ENCODE measurements at places on chromosomes 11 and 22.
A peak's percentile ranks its signal among the peaks of the same experiment; 100 is the strongest.

GRCh38 chr22:47678048-47678447 is 915.6 kb downstream of the TBC1D22A start:
- DNase-seq: no peak

- DNase-seq: no peak
These were observed 4.9 kb downstream of the DAGLA start for GRCh38 chr11:61684870-61685616.

- no peak for DNase-seq
These were observed 15.3 kb upstream of the OR10D3 start for GRCh38 chr11:124167826-124168231.

DNA sequence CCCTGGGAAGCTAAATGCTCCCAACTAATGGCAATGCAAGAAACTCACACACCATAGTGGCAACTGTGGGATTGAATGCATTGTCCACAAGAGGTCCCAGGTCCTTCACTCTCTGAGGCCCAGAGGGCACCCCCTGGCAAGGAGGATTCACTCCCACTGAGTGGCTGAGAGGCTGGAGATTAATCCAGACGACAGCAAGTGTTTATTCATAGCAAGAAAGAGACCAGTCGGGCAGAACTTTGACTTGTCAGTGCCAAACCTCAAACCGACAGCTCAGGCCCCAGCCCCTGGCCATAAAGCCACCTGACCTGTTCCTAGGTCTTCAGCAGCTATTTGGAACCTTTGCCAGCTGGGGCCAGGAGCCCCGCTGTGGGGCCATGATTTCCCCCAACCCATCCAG is 54.5 kb upstream of the MPEG1 start:
- no peak for DNase-seq

DNA sequence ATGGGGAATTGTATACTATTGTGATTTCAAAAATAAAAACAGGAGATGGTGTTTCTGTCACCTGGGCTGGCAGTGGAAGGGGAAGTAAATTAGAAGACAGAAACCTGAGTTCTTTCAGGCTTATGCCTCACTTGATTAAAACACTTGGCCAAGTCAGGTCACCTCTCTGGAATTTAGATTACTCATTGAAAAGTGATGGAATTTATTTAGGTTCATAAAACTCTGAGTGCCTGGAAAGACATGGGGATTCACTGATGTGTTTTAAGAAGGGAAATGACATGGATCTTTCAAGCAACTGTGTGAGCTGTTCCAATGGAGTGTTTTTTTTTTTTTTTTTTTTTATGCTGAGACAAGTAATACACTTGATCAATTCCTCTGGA is 400.1 kb downstream of the TMEM135 start:
- DNase-seq: no peak

- no peak for DNase-seq
These were observed 11.0 kb downstream of the TEAD1 start for GRCh38 chr11:12685229-12685628.

GRCh38 chr11:11291041-11292015 is 61.7 kb downstream of the CSNK2A3 start:
- DNase-seq: no peak

GRCh38 chr22:44597616-44598015 is 99.6 kb upstream of the RTL6 start:
- no peak for DNase-seq

DNA sequence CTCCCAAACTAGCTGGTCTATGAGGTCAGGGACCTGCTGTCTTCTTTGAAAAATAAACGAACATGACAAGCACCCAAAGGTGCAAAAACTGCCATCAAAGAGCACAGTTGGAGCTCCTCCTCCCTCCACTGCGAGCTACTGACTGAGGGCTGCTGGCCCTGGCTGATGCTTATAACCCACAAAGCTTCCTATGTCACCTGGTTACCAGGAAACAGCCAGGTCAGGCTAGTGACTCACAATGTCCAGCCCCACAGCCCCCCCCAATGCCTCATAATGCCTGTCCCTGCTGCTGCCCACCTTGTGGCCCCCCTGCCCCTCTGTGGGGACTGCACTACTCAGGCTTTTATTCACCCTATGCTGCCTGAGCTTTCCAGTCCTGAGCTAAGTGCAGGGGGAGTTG is at the start of gene DRICH1:
DRICH1 (minus strand) TSS at position 144 of the 400 bp plus-strand sequence. CDS start 298 bp downstream, outside the sequence.
- no peak for DNase-seq

DNA sequence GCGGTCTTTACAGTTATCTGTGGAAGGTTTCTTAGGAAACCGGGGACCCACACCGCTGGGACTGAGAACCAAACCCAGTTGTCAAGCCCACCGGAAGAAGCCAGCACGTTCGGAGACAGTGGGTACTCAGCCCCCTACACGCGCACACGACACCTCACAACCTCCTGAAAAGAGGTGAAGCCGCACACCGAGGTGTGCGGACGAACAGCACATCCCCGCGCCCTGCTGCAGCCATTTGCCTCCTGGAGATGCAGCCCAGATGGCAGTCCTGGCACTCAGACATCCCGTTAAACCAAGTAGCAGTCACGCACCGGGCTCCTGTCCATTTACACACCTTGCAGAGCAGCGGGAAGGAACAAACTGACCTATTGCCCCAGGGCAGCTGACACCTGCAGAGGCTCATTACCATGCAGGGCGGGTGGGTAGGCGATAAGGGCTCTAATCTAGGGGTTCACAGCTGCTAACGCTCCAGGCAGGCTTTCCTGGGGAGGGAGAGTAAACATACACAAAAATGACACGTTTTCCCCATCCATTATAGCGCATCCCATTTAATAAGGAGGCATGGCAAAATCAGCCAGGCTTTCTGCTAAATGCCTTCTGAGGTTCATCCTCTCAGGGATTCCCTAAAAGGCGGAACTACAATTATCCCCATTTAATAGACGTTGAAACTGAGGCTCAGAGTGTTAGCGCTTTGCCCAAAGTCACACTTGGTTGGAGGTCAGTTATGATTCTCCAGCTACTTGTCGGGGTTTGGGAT is 864 bp upstream of the EHBP1L1 start:
- no peak for DNase-seq

DNA sequence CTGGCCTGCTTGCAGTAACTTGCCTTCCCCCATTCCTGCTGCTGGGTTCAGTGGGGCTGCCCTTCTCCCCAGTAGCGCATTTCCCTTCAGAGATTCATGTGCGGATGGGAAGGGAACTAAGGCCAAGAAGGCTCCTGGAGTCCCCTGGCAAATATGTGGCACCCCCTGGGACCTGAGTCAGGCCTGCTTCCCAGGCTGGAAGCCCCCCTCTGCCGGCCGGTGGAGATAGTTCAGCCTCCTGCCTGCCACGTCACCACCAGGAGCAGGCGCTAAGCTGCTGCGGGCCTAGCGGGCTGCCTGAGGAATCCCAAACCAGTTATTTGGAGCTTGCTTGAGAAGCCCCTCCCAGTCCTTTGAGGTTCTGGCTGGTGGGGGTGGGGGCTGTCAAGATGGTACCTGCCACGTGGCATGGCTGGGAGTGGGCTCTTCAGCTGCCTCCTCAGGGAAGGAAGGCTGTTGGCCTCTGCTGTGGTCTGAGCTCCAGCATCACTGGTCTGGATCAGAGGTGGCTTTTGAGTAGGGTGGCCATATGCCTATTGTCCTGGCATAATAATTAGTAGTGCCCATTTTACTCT is 2.0 kb downstream of the SERPINH1 start:
- no peak for DNase-seq

DNA sequence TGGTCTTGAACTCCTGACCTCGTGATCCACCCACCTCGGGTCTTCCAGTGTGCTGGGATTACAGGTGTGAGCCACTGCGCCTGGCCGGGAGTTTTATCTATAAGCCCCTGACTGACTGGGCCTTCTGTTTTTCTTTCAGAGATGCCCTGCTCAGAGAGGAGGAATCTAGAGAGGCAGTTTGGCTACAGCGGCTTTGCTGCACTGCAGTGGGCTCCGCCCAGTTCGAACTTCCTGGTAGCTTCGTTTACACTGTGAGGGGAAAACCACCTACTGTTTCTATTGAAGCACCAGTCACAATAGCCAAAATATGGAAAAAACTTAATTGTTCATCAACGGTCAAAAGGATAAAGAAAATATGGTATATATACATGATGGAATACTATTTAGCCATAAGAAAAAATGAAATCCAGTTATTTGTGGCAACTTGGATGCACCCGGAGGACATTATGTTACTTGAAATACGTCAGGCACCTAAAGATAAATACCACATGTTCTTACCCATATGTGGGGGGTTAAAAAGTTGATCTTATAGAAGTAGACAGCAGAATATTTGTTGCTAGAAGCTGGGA is 31.9 kb upstream of the FAM181B start:
- no peak for DNase-seq

- no peak for DNase-seq
These were observed 65.7 kb upstream of the PITPNB start for GRCh38 chr22:27984723-27985122.

GRCh38 chr22:24830205-24830979 is 24.4 kb downstream of the SGSM1 start:
- no peak for DNase-seq

DNA sequence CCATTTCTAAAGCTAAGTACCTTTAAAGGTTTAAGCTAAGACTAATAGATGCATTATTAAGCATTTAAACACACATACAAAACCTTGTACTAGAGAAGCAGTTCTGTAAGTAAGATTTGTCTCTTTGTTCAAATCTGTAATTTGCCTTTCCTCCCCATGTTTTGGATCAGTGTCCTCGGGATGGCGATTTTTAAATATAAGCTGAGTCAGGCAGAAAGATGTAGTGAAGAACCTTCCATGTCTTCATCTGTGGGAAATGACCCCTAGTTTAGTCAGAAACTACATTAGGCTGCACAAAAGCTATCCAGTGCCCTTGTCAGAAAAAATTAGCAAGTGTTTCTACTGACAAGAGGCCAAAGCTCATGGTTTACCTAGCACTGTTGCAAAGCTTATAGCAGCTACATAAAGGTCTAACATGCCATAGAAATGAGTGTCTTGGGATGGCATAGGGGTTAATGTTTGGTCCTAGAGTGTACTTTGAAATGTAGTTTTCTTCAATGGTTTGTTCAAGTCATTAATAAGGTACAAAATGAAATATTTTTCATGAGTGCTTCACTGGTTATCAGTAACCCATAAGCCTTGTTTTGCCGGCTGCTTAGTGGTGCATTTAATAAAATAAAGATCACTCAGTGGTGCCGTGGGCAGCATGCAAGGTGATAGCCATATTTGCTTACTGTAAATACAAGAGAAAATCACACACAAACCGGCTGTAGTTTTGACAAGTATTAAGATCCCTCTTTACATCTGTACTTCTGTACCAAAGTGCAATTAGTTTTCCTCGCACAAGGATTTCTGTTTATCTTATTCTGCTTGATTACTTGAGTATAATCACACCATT is 139.8 kb downstream of the ELP4 start:
- no peak for DNase-seq

GRCh38 chr11:119248750-119249670 is 42.9 kb downstream of the CBL start:
- DNase-seq: no peak

DNA sequence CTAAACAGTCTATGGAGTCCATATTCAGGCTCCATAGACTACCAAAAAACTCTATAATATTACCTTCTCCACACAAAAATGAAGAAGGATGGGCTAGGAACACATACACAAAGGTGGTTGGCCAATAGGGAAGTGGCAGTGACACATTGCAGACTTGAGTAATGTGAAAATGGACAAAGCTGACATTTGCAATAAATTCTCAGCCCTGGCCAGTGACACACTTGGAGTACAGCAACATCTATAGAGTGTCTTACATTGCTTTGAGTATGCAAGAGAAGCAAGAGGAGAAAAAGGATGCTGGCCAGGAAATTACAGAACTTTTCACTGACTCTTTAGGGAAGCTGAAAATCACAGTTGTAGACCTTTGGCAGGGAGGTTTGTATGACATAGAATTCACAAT is 7.3 kb upstream of the OR52W1 start:
- DNase-seq: no peak

DNA sequence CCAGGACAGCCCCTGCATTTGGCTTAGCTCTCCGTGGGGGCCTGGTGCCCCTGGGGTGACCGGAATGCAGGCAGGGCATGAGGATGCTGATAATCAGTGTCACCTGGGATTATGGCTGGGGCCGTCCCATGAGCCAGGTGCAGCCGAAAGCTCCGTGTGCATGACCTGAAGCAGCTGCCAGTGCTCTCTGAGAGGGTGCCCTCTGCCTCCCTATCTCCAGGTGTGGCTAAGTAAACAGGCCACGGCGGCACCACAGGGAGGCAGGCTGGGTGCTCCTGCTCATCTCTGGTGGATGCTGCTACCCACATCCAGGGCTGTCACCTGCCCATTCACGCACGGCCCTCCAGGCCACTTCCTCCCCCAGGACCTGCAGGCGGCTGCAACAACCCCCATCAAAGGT is 29.8 kb downstream of the DUSP8 start:
- no peak for DNase-seq

DNA sequence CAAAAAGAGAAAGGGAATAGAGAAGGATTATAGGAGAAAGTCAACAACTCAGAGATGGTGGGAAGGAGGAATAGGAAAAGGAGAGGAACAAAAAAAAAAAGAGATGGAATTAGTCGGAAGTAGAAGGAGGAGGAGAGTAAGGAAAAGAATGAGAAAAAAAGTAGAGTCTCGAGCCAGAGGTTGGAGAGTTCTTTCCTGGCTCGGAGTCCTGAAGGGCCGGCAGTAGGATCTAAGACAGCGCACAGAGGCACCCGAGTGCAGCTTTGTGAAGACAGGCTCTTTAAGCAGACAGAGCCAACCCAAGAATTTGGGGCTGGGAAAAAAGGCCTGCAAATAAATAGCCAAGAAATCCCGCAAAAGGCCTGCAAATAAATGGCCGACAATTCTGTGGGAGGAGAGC is 170.4 kb upstream of the CCDC90B start:
- no peak for DNase-seq

DNA sequence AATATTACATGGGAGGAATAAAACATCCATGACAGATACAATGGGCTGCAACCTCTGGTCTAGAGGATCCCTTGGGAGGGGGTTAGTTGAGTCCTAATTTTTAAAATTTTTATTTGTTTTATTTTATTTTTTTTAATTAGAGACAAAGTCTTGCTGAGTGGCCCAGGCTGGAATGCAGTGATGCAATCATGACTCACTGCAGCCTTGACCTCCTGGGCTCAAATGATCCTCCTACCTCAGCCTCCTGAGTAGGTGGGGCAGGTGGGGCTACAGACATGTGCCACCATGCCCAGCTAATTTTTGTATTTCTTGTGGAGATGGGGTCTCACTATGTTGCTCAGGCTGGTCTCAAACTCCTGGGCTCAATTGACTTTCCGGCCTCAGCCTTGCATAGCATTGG is 43.1 kb downstream of the FDX1 start:
- no peak for DNase-seq

DNA sequence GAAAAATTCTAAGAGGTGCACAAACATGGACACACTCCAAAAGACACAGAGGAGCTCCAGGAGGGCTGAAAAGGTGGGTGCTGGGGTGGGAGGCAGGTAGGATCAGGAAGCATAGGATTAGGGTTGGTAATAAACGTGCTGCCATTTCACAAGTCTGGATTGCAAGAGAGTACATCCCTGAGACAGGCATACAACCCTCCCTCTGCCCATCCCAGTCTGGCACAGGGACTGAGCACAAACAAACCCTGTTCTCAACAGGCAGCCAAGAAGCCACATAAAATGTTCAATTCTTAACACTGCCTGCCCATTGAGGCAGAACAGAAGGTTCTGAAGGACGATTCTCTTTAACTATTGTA is 18.5 kb downstream of the SLC35F2 start:
- DNase-seq: no peak

GRCh38 chr11:61627850-61628661 is 47.2 kb upstream of the SYT7 start:
- DNase-seq: peak; percentile 28

Measured in stimulated activated CD4-positive, alpha-beta T cell treated with anti-CD3 and anti-CD28 coated beads, Interleukin-15, amount 100 ng/mL, for 48 hours (primary cell).